ENCODE measurements at places on chromosomes 11 and 22.

DNA sequence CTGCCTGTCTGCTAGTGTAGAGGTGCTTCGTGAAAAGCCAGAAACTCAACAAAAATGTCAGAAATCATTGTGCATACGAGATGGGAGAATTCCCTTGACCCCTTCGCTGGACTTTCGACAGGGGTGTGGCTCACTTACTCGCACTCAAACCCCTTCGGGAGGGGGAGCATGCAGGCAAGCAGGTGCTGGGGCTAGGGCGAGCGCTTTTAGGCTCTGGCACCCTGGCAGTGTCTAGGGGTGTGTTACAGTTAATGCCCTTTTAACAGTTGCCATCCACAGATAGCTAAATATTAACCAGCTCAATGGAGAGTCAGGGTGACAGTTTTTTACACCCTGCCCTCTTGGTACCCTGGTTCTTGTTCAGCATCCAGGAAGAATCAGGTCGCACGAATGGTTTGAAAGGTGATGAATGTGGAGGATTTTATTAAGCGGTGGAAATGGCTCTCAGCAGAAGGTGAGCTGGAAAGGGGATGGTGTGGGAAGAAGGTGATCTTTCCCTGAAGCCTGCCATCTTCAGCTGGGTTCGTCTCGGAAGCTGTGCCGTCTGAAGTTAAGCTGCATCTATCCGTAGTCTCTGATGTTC is 59.6 kb upstream of the SHANK2 start:
- DNase-seq, result no peak

DNA sequence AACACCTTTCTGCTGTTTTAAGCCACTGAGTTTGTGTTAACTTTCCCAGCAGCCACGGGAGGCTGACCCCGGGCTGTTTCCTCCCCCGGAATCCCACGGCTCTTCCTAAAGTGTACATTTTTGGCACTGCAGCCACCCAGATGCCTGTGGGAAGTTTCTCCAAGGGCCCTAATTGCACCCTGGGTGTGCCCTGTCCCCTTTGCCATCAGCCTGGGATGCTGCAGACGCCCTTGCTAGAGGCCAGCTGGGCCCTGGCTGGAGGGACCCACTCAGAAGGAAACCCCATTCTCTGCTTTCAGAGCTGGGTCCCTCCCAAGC is 883.3 kb downstream of the BRD1 start:
- DNase-seq, result no peak

DNA sequence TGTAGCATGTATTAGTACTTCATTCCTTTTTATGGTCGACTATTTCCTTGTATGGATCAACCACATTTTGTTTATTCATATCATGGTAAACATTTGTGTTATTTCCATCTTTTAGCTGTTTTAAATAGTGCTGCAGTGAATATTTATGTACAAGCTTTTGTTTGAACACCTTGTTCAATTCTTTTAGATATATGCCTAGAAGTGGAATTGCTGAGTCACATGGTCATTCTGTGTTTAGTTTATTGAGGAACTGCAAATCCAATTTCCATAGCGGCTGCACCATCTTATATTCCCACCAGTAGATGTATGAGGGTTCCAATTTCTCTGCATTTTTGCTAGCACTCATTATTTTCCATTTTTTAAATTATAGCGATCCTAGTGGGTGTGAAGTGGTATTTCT is 61.5 kb upstream of the GRK2 start:
- DNase-seq, result no peak

- no peak for DNase-seq
Measured at GRCh38 chr11:74683941-74684481, 47.2 kb downstream of the CHRDL2 start.

DNA sequence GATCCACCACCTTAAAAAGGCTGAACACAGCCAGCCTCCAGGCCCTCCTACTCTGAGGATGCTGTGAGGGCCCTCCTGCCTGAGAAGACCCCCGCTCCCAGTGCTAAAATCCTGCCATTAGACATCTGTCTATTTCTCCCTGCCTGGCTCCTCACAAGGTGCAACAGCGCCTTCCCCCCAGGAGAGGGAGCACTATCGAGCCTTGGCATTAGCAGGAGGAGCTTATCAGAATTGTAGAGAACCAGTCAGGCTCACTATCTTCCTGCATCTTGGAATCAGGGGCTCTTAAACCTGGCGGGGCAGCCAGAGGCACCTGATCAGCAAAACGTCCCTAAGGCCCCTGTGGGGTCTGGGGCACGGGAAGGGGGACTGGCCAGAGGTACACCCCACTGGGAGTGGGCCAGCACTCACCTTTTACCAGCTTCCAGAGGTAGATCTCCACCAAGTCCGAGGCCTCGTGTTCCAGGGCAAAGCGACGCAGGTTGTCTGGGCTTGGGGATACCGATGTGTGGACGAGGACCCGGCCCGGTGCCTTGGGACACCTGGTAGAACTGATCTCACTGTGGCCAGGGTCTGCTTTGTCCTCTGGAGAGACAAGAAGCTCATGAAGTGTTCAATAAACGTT is 28.7 kb downstream of the CHRDL2 start:
- peak; percentile 60 for DNase-seq

GRCh38 chr11:94866231-94866822 is 98.2 kb downstream of the AMOTL1 start:
- no peak for DNase-seq

GRCh38 chr11:131136486-131136885 is 220.2 kb upstream of the SNX19 start:
- DNase-seq, result no peak

- peak; percentile 23 for DNase-seq
Measured at GRCh38 chr22:25388866-25389540, 169.6 kb downstream of the CRYBB2 start.

GRCh38 chr11:6745465-6746015 is 26.2 kb downstream of the OR2AG2 start:
- DNase-seq, result no peak

DNA sequence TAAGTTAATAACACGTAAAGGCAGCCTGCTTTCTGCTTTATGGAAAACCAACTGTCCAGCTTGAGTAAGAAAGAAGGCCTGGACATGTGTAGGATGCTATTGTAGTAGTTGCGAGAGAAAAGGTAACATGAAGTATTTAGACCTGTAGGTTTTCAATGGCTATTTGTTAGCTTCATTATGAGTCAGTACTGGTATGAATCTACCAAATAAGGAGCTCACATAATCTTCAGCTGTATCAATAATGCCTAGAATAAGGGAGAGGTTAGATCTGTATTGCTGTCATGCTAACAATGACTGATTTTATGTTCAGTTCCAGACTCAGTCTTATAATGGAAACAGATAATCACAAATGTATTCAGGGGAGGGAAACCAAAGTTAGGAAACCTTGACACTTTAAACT is 550.3 kb downstream of the CNTN5 start:
- DNase-seq, result no peak

GRCh38 chr11:112213753-112214152 is 12.5 kb upstream of the PTS start:
- DNase-seq, result no peak

- no peak for DNase-seq
Measured at GRCh38 chr11:85903406-85903805, 48.2 kb downstream of the CCDC83 start.

GRCh38 chr11:105393326-105393725 is 216.5 kb upstream of the GRIA4 start:
- no peak for DNase-seq

- peak; percentile 59 for DNase-seq
Measured at GRCh38 chr22:42283278-42284201, 13.1 kb upstream of the TCF20 start.

Data from CD4-positive, alpha-beta T cell treated with Interleukin-6 for 4 hours (primary cell).